ENCODE measurements at places on chromosomes 11 and 22. TPM values are rescaled to one million over a fixed set of nuclear protein-coding genes. Genes with fewer than 3 reads are reported as not detected.

DNA sequence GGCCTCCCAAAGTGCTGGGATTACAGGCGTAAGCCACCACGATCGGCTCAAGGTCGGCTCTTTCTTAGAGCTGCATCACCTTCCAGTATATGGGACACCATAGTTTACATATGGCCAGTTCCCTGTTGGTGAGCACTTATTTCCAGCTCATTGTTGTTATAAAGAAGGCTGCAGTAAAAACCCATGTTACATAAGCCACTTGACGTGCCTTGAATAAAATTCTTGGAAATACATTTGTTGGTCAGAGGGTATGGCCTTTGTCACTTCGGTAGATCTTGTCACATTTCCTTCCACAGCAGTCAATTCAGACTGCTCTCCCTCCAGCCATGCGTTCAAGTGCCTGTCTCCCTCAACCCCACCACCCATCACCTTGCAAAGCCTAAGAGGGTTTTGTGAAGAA lies 92.9 kb downstream of the PRR5L start:
- no peak for DNase-seq

DNA sequence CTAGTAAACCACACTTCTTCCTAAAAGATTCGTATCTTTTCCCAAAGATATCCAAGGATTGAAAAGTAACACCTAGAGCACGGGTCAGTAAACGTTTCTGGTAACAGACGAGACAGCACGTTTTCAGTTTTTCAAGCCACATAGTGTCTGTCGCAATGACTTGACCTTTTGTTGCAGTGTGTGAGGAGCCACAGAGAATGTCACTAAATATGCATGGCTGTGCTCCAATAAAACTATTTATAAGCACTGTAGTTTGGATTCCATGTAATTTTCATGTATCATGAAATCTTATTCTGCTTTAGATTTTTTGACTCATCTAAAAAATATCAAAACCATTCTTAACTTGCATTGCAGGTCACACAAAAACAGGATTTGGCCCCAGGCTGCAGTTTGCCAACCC lies 18.3 kb upstream of the MICAL3 start:
- DNase-seq, result no peak

DNA sequence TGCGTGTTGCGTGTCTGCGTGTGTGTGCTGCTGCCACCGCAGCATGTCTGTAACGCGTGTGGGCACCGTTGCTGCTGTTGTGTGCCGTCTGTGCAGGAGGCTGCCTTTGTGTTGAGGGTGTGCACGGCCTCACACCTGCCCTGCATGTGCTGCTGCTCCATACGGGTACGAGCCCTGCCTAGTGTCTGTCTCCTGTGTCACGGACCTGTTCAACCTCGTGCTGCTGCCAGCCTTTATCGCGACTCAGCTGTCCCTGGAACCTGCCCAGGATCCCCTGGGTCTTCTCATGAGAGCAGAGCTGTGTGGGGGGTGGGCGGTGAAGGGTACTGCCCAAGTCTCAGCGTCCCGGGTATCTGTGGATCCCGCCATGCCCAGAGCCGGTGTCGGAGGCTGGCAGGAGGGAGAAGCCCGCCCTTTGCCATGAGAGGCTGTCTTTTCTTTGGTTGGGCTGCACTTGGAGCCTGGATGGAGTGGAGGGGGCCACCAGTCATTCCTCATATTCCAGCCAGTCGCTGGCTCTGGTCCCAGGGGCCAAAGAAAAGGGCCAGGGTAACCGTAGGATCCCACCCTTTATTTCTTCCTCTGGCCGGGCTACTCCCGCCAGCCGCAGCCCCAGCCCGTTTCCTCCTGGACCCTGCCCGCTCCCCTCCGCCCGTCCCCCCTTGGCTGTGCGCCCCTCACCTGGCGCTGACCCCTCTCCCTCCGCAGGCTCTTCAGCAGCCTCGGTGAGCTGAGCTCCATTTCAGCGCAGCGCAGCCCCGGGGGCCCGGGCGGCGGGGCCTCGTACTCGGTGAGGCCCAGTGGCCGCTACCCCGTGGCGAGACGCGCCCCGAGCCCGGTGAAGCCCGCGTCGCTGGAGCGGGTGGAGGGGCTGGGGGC lies 7.8 kb upstream of the ACR start:
- DNase-seq, result peak; percentile 46

DNA sequence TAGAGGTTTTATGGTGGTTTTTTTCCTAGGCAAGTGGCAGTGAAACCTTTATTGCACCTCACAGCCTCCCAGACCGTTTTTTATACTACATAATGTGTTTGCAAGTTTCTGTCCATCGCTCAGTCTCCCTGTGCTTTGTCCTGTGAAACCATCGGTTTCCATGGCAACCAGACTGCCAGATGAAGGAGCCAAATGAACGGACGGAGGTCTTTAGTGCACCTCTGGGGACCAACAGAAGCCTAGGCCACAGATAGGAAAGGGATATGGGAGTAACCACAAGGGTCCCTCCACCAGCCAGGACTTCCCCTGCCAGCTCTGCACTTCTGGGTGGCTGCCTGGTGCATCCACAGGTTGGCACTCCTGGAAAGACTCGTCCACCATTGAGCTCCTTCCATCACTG lies 165.0 kb downstream of the CHST1 start:
- no peak for DNase-seq

DNA sequence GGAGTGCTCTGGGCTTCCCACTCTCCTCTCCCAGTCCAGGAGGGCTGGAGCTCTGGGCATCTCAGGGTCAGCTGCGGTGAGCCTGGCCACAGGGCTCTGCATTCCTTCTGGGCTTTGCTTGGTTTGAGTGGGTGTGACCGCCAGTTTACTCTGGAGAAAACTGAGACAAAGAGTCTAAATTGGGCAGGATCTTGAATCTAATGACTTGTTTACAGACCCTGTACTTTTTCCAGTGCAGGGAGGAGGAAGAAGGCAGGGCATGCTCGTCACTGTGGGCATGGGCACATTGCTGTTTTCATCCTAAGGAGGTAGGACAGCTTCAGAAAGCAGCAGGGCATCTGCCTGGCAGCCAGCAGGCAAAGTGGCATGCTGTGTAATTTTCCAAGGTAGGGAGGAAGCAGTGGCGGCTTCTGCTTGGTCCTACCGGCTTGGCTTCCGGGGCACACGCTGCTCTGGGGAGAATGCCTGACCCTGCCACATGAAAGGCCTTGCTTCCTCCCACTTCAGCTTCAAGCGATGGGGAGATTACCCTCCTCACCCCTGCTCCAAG lies 22.9 kb downstream of the FLI1 start:
- DNase-seq, result no peak

TXN2 gene
- total RNA-seq, result 83.9 TPM

DNA sequence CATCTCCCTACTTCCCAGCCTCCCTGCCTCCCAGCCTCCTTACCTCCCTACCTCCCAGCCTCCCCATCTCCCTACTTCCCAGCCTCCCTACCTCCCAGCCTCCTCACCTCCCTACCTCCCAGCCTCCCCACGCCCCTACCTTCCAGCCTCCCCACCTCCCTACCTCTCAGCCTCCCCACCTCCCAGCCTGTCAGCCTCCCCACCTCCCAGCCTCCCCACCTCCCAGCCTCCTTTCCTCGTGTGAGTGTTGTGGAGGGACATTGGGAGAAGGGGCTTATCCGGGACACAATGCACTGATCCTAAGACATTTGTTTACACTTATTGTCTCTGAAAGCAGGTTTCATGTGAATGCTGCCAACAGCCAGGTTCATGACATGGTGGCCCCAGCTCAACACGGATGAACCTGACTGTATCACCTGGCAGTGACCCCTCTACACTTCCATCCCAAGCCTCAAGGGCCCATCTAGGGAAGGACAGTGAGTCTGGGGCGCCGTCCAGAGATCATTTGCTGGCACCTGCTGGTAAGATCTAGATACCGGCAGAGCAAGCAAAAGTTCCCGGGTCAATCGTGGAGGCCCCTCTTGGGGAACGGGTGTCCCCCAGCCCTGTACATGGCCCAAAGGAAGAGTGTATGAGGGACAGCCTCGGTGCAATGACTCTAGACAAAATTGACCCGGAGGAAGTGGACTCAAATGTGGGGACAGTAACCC lies 34.5 kb upstream of the TH start:
- DNase-seq, result no peak
